Stimulated activated CD4-positive, alpha-beta T cell treated with anti-CD3 and anti-CD28 coated beads, Interleukin-12 subunit alpha, Interleukin-12 subunit beta, amount 100 ng/mL, for 24 hours (primary cell): ENCODE measurements at places on chromosomes 6 and 20.
A peak's percentile ranks its signal among the peaks of the same experiment; 100 is the strongest.

GRCh38 chr20:496126-496696 lies 33.9 kb upstream of the TBC1D20 start:
- no peak for DNase-seq

- peak; percentile 72 for DNase-seq
Observed at GRCh38 chr20:63520504-63520933, at the start of gene PPDPF. TSS of gene PPDPF (plus strand) at chr20:63520765. CDS start at chr20:63521309, 544 bp downstream.

DNA sequence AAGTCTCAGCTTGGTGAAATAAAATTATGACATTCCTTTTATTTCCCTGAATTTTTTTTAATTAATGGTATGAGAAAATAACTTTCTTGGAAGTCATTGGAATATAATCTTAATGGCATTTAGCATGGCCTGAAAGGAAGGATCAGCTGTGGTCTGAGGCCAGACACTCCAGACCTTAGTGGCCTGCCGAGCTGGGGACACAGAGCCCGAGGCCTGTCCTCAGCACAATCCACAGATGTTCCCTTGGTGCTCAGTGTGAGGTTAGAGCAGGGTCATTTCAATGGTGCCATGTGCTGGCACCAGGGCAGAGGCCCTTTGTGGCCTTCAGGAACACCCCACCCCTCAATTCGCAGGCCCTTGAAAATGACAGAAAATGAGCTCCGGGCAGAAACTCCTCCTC lies 120.6 kb downstream of the ADGB start:
- no peak for DNase-seq

GRCh38 chr6:128259029-128259724 lies 261.2 kb downstream of the PTPRK start:
- no peak for DNase-seq

GRCh38 chr6:163329991-163330390 lies 84.5 kb upstream of the QKI start:
- no peak for DNase-seq

DNA sequence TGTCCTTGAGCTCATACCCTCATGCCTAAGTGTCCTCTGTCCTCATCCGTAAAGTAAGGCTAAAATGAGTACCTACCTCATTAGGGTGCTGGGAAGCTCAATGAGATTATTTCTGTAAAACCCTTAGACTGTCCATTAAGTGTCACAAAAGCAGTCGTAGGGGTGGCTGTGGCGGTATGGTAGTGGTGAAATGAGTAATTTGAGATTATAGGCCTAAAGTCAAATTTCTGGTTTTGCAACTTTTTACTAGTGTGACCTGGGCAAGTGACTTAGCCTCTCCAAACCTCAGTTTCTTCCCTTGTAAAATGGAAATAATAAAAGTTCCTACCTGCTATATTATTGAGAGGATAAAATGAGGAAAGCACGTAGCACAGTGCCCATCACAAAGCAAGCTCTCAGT lies 148.2 kb upstream of the AKAP12 start:
- DNase-seq, result no peak

DNA sequence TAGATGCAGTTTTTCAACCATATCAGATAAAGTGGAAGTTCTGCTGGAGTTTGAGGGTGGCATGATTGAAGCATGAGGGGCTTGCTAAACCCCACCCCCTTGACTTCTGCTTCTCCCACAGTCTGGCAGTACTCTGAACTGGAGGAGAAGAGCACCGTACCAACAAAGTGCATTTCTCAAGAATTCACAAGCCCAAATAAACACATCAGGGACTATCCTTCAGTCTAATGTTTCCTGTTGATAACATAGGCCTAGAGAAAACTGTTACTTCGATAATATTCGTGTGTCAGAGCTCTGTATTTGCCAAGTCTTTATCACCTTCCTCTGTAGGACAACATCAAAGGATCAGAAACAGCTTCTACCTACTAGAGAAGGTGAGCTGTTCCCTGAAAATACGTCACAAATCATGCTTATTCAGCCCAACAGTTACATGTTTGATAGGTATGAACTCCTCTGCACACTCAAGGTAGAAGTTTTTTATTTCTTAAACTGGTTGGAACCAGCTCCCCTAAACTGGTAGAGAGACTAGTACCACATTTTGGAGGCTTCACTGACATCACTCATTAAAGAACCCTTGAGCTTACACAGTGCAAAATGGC lies 153.2 kb upstream of the PRND start:
- DNase-seq, result no peak

- DNase-seq, result no peak
Observed at GRCh38 chr20:56414842-56415765, 3.0 kb downstream of the CASS4 start.

DNA sequence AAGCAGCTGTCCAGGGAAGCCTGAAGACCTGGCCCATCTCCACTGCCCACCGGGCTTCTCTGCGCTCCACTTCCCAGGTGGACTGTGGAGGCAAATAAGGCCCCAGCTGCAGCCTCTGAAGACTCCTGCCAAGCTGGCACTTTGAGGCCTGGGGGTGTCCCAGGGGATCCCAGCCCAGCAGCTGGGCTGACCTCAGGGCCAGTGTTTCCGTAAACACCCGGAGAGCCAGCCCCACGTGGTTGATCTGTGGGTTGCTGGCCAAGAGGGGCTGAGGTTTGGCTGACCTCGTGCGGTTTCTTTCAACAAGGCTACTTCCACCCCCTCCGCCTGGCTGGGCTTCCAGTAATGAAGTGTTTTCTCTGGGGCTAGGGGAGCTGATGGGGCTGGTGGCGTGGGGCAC lies 12.4 kb upstream of the CCN5 start:
- DNase-seq, result no peak

- DNase-seq, result no peak
Observed at GRCh38 chr6:46222286-46222685, 51.5 kb upstream of the ENPP5 start.

DNA sequence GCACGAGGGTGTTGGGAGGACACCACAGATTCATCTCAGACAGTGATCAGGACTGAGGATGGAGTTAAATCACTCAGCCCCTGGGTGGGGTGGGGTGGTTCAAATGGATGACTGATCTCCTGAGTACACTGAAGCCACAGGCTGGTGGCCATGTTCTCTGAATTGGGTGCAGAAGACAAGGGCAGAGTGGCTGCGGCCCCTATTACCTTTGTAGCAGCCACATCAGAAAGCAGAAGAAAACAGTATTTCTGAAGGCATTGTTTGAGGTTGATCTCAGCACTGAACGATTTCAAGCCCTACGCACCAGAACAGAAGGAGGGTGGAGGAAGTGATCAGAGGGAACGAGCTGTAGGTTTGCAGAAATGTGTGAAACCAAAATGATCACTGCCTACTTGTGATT lies 71.6 kb downstream of the SH3BGRL2 start:
- no peak for DNase-seq

DNA sequence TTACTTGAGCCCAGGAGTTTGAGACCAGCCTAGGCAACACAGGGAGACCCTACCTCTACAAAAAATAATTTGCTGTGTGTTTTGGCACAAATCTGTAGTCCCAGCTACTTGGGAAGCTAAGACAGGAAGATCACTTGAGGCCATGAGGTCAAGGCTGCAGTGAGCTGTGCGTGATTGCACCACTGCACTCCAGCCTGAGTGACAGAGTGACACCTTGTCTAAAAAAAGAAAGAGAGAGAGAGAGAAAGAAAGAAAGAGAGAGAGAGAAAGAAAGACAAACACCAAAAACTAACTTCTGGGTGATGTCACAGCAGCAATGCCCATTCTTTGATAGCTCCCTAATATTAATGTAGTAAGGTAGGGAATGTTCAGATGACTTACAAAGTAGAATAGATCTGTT lies 20.4 kb downstream of the USP49 start:
- no peak for DNase-seq

GRCh38 chr6:159862103-159862502 lies 28.7 kb upstream of the MAS1 start:
- no peak for DNase-seq

DNA sequence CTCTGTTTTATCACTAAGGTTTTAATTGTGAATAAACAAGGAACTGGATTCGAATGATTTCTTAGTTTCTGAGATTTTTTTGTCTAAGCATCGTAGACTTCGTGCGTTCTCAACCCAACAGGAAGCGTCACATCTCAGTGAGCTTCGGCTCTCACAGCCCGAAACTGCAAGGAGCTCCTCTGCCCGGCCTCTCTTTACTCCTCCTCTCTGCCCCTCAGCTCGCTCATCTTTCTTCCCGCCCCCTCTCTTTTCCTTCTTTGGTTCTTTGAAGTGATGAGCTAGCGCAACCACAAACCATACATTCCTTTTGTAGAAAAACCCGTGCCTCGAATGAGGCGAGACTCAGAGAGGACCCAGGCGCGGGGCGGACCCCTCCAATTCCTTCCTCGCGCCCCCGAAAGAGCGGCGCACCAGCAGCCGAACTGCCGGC lies 480 bp upstream of the NT5E start:
- DNase-seq, result peak; percentile 41

DNA sequence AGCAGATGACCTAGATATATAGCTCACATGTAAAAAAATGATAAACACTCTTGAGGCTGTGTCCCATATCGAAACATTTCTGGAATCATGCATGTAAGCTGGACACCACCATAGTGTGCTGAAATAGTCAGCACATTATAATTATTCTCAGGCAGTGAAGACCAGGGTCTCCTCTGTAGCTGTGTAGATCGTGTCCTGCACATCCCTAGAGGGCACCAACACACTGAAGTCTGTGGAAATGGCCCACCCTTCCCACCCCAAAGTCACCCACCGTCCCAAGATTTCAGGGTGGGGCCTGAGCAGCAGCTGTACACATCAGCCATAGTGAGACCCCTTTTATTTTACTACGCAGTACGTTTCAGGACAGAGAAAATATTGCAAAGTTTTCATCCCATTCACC lies 21.0 kb upstream of the TMEM30A start:
- DNase-seq, result no peak

- DNase-seq, result no peak
Observed at GRCh38 chr20:10728873-10729670, 55.3 kb upstream of the JAG1 start.

GRCh38 chr6:149701714-149702113 lies 16.2 kb downstream of the LATS1 start:
- DNase-seq, result no peak

- DNase-seq, result no peak
Observed at GRCh38 chr6:109013656-109014305, 80.9 kb downstream of the SESN1 start.

DNA sequence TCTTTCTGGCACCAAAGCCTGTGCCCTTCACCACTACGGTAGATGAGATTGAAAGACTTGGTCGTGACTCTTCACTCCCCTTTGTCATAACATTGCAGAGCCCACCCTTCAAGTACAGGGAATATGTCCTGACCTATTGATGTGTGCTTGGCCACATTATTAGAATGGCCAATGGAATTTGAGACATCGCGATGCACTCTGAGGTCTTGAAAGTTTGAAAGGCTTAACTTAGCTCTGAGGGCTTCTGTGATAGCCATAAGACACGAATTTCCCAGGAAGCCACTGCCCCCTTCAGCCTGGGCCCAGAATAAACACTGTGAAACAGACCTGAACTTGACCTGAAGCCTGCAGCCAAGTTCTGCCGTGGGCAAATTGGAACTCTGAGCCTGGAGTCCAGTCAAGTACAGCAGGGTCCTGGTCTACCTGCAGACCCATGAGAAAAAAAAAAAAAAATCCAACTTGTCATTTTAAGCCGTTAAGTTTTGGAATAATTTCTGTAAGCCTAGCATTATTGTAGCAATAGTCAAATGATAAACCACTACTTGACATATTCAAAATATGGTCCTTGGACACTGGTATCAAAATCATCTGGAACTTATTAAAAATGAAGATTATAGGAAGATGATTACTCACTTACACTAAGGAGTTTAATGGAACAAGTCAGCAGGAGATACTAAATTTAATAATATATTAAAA lies 36.9 kb upstream of the TRAF3IP2 start:
- DNase-seq, result no peak

GRCh38 chr20:36432096-36432495 lies 109.2 kb upstream of the MYL9 start:
- no peak for DNase-seq

DNA sequence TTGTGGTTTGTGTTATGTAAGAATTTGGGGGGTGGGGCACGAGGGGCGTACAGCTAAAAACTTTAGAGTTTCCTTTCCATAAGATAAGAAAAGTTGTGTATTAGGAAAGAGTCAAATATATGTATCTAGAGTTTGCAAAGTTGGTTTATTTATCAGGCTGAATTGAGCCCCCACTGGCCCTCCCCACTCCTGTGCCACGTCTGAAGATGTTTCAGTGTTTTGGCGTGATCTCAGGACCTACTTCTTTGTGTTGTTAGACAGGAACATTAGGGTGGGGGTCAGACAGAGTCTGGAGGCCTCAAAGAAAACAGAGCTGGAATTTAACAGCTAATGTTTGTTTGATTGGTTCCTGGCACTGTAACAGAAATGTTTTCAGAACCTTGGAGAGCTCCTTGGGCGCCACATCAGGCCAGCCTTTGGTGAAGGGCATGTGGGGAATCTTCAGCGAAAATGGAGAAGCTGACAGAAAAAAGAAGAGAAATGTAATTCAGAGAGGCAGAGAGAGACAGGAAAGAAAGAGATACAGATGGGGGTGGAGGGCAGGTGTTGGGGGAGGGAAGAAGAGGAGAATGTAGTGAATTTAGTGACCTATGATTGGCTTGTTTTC lies 674 bp downstream of the NRSN1 start:
- DNase-seq, result no peak
